ENCODE measurements at places on chromosomes 2 and 18.

DNA sequence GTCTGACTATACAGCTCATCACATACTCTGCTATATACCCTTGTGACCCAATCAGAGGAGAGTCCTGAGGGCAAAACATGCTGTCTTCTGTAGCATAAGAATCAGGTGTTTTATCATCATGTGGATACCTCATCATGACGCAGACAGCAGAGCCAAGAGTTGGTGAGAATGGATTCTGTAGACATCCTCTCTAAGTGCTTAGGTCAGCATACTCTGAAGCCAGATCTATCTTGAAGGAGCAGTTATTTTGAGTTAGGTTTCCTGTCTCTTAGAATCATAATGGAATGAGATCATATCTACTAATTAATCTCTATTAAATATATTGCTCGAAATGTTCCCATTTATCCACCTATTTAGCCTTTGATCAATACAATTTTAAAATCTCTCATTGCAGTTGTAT is 190.2 kb upstream of the KCNH7 start:
- DNase-seq = no peak

DNA sequence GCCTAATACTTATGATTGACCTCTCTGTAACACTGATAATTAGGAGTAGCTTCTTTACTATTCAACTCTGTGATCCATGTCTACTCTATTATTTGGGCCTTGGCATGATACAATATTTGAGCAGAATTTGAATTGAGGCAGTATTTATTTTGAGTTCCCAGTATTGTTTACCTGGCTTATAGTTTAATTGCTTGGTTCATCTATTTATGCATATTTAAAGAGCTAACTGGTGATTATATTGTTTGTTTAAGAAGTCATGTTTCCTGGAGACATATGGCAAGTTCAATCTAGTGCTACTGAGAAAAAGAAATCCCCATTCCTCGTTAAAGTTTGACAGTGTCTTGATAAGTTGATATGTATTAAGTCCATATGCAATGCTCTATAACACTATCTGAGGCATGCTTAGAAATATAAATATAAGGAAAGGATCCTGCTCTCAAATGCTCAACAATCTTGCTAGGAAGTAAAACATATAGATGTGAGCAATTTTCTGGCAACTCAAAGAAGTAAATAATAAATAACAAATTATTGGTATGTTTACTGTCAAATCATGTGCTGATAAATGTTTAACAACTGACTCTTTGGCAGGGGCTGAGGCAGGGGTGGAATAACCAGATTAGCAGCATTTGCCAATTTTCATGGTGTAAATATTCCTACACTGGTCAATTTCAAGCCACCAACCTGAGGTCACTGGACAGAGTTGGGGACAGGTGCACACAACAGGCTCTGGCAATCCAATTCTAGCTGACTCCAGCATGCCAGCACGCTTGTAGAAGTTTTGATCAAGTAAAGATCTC is 430.2 kb upstream of the PIK3C3 start:
- no peak for DNase-seq

DNA sequence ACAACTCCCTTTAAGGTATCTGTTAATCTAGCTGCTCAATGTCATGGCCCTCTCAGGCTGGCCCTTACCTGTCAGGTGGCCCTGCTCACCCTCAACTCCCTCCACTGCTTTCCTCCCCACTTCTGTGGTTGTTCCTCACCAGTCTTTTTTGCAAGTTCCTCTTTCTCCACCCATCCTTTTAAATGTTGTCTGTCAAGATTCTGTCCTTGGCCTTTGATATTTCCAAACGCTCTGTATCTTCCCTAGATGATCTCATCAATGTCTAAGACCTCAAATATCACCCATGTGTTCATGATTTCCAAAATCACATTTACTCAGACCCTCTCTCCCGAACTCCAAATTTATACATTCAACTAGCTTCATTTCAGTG is 3.5 kb downstream of the PTPN2 start:
- no peak for DNase-seq

DNA sequence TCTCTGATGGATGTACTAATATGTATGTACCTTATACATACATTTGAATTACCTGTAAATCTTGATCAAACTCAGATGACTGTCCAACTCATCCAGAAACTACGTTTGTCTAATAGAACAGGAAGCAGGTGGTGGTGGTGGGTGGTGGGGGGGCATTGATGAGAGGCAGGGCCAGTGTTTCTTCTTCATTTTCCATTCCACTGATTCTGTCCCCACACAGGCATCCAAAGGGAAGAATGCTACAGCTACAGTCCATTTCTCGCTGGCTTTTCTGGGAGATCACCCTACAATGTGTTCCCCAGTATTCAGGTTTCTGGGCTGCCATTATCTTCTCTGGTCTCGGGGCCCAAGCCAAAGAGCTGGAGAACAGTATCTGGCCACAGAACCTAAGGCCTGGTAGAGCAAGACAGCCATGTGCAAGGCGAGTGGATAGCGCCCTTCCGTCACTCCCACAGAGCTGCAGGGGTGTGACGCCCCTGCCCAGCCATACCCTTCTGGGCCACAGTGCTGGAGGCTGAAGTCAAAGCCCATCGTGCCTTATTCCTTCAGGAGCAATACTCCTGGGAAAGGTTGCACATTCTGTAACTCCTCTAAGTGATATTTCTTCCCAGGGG is 54.5 kb downstream of the BCL11A start:
- DNase-seq = no peak

DNA sequence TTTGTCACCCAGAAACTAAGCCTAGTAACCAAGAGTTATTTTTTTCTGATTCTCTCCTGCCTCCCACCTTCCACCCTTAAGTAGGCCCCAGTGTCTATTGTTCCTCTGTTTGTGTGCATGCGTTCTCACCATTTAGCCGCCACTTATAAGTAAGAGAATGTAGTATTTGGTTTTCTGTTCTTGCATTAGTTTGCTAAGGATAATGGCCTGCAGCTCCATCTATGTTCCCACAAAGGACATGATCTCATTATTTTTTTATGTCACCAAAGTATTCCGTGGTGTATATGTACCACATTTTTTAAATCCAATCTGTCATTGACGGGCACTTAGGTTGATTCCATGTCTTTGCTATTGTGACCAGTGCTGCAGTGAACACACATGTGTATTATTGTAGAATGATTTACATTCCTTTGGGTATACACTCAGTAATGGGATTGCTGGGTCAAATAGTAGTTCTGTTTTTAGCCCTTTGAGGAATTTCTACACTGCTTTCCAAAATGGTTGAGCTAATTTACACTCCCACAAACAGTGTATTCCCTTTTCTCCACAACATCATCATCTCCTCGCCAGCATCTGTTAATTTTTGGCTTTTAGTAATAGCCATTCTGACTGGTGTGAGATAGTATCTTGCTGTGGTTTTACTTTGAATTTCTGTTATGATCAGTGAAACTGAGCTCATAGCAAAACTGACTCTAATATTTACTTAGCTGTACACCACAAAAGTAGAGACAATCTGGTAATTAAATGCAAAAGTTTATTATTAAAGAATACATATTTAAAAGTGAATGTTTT is 660.1 kb upstream of the SLC8A1 start:
- DNase-seq = no peak

GRCh38 chr18:80176334-80177073 is 67.4 kb downstream of the ADNP2 start:
- DNase-seq = no peak

DNA sequence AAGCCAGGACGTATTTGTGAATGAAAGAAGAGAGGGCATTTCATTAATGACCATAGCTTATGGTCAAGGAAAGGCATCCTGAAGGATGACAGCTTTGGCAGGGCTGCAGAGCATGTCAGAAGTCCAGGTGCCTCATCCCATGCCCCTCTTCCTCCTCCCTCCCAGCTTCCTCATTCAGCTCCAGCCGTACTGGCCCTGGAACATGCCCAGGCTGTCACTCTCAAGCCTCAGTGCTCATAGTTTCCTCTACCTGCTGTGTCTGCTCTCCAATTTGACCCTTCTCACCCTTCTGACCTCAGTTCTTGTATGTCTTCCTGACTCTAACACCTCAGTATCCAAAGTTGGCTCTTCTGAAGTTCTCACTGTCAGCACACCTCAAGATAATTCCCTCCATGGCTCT is 695.8 kb upstream of the HS6ST1 start:
- DNase-seq = no peak

DNA sequence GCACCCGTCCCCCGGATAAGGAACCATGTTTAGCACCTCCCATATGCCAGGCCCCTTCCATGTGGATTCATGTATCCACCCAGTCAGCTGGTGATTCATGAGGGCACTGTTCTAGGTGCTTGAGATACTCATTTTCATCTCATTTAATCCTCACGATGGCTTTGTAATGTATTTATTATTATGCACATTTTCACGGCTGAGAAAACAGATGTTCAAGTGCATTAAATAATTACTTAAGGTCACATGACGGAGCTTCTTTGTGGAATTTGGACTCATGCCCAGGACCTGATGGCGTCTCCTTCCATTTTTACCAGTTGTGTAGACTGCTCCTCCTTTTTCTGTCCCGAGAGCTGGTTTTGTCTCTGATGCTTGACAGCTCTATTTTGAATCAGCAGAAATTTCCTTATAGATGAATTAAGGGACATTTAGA is 72.2 kb upstream of the RBM44 start:
- no peak for DNase-seq

DNA sequence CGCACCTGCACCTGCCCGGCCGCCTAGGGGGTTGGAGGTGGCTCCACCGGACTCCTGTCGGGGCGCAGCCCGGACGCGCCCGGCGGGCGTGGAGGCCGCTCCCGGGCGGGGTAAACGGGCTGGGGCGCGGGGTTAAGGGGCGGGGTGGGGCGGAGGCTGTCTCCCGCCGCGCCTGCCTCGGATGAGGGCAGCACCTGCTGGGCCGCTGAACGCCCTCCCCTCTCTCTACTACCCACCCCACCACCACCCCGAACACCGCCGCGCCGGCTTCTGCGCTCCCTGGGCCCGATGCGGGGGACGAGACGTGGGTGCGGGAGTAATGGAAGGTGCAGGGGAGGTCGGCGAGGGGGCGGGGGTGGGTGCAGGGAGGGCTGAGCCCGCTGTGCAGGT is 224.8 kb upstream of the ID2 start:
- no peak for DNase-seq

DNA sequence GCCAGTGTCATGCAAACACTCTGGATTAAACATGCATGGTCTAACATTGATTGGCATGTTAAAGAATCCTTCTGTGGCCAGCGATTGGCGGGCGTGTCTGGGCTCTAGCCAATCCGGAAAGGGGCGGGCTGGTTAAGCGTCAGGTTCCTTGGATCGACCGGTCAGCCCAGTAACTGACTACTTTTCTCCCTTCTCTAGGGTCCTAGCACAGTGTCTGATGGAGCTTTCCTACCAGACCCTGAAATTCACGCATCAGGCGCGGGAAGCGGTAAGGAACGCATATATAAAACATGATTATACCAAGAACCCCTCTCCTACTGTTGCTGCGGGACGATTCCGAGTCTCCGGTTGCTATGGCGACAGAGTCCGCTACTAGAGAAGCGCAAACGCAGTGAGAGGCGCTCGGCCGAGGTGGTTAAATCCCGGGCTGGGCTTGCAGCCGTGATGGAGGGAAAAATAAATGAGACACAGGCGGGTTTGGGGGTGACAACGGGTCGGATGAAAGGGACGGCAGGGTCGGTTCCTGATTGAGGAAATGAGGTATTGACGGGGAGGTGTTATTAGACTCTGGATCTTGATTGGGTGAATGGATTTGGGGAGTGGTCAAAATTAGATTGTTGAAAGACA is 29.4 kb downstream of the KATNAL2 start:
- DNase-seq = peak; percentile 6

DNA sequence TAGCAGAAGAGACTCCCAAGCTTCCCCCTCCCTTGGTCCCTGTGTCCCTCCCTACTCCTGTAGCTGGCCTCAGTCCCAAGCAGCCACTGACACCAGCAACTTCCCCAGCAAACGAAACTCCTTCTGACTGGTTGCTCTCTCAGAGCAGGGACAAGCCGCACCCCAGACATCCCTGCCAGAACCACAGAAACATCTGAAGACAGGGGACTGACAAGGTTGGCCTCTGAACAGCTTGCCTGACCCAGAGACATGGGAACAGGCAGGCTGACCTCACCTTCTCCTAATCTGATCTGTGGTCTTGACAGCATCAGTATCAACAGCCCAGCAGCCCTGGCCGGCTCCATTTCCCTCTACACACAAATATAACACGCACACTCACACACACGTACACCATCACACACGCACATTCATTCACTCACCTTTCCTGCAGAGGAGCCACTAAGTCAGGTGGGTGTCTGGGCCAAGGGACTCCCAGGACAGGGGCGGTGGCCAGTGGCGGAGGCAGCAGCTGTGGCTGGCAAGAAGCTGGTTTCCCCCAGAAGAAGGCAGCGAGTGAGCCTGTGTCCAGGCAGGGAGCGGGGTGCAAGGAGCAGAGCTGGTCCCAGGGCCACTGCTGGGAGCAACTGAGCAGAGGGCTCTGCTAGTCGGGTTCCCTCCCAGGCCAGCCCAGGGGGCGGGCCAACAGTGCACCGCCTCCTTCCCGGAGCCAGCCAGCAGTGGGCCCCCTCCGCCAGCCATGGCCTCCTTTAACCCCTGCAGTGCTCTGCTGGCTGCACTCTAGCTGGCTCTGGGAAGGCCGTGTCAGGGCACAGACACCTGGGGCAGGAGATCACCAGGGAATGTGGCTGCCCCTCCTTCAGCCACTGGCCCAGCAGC is 59.1 kb downstream of the TNS1 start:
- no peak for DNase-seq

DNA sequence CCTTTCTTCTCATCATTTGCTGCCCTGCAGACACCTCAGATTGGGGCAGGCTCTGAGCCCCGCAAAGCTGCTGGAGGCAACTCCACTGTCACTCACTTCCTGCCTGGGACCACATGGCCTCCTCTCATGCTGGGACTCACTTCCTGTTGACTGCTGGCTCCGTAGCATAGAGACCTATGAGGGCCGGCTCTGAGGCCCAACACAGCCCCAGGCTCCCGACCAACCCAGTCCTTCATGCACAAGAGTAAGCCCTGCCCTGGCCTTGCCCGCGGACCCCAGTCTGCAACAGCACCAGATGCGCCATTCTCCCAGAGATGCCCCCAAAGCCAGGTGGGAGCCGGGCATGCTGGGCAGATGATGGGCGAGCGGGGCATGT is 55.7 kb downstream of the DNMT3A start:
- peak; percentile 48 for DNase-seq

DNA sequence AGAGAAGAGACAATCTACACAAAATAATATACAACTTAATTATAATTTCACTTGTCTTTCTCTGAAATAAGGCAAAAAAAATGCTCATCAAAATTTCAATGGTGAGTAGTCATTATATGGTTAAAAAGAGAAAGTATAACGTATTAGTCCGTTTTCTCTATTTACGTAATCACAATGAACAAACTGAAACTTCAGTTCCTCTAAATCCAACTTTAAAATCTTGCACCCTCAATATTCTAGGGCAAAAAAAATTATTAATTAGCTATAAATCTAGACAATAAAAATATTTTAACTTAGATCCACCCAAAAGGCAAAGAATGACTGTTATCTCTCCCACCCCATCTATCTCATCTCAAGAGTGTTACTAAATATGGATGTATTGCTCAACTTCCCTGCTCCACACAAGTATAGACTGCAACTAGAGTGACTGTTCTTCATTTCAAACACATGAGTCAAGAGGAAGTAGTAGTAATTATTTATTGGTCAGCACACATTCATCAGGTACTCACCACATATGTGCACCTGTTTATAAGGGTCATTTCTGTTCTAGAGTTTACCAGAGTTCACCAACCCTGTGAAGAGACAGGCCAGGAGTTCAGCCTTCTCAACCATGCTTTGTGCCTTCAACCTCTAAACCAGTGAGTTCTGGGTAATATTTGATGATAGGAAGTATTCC is 36.4 kb downstream of the STK39 start:
- no peak for DNase-seq

- DNase-seq = no peak
Observed at GRCh38 chr2:99936065-99936464, 206.3 kb downstream of the AFF3 start.
